Activated B cell treated with CpG ODN at 0.5 μM for 24 hours (primary cell): ENCODE measurements at places on chromosomes 4 and X. TPM values are rescaled to one million over a fixed set of nuclear protein-coding genes. Genes with fewer than 3 reads are reported as not detected.

The GCNA gene
- 4.1 and 4.5 TPM in 2 replicates for total RNA-seq

The ETDB gene
- not detected in 2 replicates for total RNA-seq

The NOX1 gene
- not detected in 2 replicates for total RNA-seq

The BEND4 gene
- total RNA-seq = 14.1 TPM in 2 replicates

The ZCCHC18 gene
- total RNA-seq = 2.2 and 3.4 TPM in 2 replicates

The ODAPH gene
- not detected in 2 replicates for total RNA-seq

The SPANXB1 gene
- not detected in 2 replicates for total RNA-seq

The SOD3 gene
- not detected in 2 replicates for total RNA-seq

The NAP1L3 gene
- 0.20 and 0.32 TPM in 2 replicates for total RNA-seq

The GYG2 gene
- not detected in 2 replicates for total RNA-seq

DNA sequence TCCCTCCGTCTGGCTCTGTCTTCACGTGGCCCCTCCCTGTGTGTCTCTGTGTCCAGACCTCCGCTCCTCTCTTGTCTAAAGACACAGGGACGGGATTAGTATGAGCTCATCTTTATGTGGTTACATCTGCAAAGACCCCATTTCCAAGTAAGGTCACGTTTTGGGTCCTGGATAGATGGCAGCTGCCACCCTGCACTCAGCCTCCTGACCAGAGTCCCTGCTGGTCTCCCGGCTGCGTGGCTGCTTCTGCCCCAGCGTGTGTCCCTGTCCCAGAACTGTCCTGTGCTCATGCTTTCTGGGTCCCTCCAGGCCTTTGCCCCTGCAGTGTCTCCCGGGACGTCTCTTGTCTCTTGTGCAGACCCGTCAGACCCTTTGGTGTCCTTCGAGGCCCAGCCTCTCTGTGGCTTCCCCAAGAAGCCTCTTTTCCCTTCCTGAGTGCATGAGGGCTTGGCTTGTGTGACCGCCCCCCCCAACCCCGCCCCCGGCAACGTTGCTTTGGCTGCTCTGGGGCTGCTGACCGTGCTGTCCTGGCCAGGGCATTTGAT, 107.3 kb downstream of the PSAPL1 start:
- no peak for DNase-seq

GRCh38 chr4:82606622-82607021, 44.8 kb upstream of the TMEM150C start:
- no peak for DNase-seq

DNA sequence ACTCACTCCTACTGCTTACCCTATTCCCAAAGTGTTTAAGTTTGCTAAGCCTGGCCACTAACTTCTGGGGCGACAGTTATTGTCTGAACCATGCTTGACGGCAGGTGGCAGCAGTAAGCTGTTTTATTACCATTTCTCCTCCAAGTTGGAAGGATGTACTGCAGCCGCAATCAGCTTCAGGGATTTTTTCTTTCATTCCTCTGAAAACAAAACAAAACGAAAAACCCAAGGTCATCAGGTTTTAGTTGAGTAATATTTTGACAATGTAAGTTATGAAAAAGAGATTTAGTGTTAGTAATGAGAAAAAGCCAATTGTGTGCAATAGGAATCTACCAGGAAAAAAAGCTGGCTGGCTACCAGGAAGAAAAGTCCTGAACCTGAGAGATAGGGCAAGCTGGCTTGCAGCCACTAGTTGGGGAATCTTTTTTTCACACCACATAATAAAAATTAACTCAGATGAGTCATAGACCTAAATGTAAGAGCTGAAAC, 13.2 kb upstream of the RAB9B start:
- no peak for DNase-seq

DNA sequence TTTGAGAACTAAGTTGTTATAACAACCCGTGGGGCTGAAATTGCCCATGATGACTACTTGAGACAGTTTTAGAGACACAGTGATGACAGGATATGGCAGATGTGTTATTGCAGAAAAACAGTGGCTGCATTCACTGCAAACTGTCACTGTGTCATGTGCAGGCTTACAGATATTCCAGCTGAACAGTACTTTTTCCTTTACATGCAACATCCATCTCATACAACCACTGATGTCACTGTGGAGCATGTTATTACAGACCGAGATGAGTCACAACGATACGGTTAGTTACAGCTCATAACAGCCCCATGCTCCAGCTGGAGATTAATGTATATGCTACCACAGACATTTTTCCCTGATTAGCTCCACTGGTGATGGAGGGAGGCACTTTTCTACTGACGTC, 207.4 kb downstream of the TMA16 start:
- no peak for DNase-seq

- no peak for DNase-seq
These were observed 270.7 kb downstream of the FBXW7 start for GRCh38 chr4:152265149-152265621.

DNA sequence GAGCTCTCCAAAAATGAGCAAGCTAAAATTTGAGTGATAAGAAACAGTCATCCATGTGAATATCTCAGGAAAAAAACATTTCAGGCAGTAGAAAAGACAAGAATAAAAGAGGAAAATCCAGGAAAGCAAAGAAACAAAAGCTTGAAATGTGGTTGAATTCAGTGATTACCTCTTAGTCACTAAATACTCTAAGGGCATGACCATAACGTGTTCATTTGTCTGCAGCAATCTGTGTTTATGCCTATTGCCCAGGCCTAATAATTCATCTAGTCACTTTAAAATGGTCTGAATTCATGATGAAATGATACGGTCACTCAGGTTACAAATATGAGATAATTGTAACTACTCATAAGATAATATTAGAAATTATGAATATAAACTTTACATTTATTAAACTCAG, 837.9 kb downstream of the STPG2 start:
- DNase-seq = no peak

- no peak for DNase-seq
These were observed 13.4 kb upstream of the RP2 start for GRCh38 chrX:46823481-46823880.

GRCh38 chr4:10664408-10664807, 20.2 kb downstream of the CLNK start:
- no peak for DNase-seq

DNA sequence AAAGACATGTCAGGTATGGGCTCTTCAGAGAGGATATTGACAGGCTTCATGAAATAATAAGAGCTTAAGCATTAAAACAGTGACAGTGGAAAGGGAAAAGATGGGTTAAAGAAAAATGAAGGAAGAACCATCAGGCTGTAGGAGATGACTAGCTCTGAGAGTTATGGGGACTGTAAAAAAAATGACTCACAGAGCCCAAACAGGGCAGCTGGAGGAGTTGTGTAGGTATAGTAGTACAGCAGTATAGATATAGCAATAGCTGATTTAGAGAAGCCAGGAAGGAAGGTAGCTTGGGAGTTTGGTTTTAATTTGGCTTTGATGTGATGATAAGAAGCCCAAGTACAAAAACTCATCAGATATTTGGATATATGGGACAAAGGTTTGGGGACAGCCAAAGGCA, 66.6 kb downstream of the FREM3 start:
- no peak for DNase-seq

GRCh38 chrX:74371425-74372222, 49.7 kb upstream of the SLC16A2 start:
- no peak for DNase-seq

- no peak for DNase-seq
These were observed 91.7 kb downstream of the FRMPD4 start for GRCh38 chrX:12229986-12230385.

DNA sequence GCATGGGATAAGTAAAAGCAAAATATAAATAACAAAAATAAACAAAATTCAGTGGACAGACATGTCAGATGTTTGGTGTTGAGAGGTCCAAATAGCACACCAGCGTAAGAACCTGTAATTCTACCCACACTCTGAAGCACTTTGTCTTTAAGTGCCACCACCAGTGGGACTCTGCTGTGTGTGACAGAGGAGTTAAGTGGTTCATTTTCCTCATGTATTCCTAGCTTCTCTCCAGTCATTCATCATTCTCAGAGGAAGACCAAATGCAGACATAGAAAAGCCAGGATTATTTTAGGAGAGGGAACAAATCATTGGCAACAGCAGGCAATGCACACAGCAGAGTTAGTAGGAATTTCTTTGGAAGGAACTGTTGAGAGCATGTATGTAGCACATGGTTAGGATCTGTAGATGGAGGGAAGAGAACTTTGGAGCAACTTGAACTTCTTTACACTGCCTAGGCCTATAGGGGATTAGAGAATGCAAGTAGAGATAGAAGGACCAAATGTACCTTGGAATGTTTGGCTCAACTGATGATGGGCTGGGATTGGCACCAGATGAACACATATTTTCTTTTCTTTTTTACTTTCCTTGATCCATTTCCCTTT, 43.0 kb upstream of the ARHGAP24 start:
- DNase-seq = no peak

- no peak for DNase-seq
These were observed 855.3 kb downstream of the PCDH7 start for GRCh38 chr4:31575504-31575903.

GRCh38 chr4:144985531-144985930, 112.5 kb downstream of the ANAPC10 start:
- DNase-seq = no peak

GRCh38 chr4:168667376-168667775, 170.5 kb downstream of the PALLD start:
- DNase-seq = no peak
